ENCODE measurements at places on chromosomes 6 and 20.

DNA sequence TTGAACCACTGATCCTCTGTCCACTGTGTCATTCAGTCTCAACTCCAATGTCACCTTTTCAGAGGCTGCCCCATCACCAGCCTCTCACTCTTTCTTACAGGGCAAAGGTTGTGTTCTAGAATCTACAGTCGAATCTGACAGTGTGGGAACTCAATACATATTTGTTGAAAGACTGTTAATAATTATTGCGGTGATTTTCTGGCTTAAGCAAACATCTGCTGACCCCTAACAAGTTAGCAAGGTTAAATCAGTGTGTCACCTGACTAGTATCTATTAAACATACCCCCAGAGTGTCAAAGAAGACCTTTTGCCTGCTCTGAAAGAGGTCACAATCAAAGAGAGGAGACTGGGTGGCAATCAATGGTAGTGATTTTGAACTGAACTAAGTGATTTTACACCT is 41.9 kb downstream of the ELOVL2 start:
- no peak for DNase-seq

- DNase-seq, result no peak
These were observed 24.2 kb downstream of the NEDD9 start for GRCh38 chr6:11208267-11208666.

GRCh38 chr6:159079367-159079766 is 34.6 kb upstream of the TAGAP start:
- no peak for DNase-seq

- DNase-seq, result peak; percentile 15
These were observed 81.7 kb downstream of the YTHDF1 start for GRCh38 chr20:63134201-63134612.

DNA sequence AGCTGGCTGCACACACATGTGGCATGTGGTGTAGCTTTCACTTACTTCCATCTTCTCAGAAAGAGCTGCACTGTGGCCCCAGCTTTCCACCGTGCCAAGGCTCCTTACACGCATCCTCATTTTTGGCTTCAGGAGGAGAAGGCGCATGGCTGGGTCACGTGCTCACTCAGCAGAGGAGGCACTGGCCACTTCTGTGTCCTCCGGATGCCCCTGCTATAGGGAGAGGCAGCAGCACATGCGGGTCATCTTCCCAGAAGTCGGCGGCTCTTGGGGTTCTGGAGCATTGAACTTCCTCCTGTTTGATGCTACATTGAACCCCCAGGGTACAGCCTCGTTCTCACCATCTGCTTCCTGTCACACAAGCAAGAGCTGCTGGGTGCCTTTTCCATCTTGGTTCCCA is 111.3 kb downstream of the FAM120B start:
- DNase-seq, result no peak

DNA sequence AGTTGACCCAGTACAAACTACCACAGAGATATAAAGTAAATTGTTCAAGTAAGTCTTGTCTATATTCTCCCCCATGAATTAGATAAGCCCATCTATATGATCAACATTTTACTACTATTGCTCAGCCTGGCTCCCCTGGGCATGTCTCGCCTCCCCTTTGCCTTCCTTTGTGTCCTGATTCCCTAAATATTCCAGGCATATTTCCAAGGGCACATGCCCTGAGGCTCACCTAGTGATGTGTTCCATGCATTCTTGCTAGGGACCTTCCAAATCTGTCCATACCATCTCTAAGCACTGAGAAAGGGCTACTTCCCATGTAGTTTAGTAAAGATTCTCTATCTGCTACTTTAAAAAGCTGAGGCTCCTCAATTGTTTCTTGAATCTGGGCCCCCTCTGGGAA is 309.5 kb upstream of the PRND start:
- no peak for DNase-seq

GRCh38 chr6:166640342-166641043 is 13.4 kb upstream of the RPS6KA2 start:
- no peak for DNase-seq

DNA sequence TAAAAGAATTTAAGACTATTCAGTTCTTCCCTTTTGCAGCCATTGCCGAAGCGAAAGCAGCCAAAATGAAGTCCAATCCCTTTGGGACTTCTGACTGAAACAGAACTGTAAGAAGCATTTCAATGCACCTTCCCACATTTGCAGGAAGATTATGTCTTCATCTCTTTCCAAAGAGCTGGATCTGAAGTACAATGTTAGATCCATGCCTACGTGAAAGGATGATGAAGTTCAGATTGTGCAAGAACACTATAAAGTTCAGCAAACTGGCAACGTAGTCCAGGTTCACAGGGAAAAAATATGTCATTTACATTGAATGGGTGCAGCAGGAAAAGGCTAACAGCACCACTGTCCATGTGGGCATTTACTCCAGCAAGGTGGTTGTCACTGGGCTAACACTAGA is 6.0 kb upstream of the FILIP1 start:
- DNase-seq, result no peak

DNA sequence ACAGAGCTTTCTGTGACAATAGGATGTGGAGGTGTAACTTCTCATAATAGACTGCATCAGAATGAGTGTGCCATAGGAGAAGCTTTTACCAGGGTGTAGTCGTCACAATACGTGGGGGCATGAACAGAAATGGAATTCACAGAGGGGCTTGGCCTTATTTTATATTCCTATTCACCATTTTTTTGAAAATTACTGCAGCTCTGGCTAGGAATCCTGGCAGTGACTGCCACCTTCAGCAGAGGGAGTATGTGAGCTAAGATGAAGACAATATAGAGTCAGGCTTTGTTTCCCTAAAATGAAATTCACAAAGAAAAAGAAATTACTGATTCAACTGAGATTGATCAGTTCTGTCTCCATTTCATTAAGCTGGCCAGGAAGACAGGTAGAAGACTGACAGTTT is 13.9 kb downstream of the TOMM6 start:
- no peak for DNase-seq

DNA sequence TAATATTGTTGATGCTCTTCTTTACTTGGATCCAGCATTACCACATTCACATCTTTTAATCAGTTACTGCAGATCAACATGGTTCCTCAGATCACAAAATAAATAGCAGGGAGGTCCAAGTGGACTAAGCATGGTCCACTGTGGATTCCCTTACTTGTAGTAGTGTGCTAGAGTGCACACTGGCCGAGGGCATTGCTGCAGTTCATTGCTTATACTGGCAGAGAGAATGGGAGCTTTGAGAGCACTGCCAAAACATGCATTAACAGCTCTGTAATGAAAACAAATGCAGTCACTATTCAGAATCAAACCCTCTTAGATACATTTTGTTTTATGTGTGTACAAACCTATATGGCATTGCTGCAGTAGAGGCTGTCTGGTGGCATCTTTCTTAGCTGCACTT is 471.5 kb downstream of the CD109 start:
- DNase-seq, result no peak

DNA sequence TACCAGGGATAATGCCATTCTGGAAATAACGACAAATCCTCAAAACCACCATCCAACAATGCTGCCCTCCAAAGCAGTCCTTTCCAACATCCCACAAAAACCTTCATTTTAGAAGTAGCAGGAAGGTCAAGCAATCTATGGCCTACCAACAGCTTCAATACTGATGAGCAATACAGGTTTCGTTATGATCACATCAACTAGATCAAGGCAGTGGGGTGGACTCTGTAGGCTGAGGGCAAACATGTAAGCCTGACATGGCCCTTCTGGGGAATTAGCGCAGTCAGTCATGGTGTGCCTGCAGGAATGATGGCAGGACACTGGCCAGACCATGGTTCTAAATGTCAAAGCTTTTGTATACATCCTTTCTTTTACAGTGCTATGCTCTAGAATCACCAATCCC is 41.7 kb downstream of the EZR start:
- no peak for DNase-seq

DNA sequence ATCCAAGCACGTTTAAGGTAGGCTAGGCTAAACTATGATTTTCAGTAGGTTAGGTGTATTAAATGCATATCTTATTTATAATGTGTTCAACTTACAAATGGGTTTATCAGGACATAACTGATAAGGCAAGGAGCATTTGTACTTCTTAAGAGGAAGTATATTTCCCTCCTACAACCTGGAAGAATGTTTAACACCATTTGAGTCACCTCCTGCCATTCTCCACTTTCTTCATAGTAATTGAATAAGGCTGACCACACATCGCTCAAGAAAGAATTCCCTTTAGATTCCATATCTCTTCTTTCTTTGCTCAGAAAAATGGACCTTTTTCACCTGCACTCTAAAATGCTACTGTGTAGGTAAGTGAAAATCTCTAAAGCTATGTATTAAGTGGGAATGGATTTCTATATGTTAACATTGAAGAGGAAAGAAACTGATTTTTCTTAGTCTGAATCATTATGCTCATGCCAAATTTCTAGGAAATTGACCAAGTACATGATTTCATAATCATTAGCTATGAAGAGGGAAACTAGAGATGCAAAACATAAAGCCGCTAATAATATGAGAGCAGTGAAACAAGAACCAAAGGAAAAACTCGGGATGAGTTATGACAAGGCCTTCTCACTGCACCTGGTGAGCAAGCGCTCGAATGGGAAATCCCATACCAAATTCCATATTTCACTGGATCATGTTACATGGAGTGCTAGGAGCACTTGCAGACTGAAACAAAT is 210.4 kb downstream of the ALDH8A1 start:
- DNase-seq, result no peak

GRCh38 chr6:43716099-43716498 is 28.5 kb upstream of the MRPS18A start:
- DNase-seq, result no peak

DNA sequence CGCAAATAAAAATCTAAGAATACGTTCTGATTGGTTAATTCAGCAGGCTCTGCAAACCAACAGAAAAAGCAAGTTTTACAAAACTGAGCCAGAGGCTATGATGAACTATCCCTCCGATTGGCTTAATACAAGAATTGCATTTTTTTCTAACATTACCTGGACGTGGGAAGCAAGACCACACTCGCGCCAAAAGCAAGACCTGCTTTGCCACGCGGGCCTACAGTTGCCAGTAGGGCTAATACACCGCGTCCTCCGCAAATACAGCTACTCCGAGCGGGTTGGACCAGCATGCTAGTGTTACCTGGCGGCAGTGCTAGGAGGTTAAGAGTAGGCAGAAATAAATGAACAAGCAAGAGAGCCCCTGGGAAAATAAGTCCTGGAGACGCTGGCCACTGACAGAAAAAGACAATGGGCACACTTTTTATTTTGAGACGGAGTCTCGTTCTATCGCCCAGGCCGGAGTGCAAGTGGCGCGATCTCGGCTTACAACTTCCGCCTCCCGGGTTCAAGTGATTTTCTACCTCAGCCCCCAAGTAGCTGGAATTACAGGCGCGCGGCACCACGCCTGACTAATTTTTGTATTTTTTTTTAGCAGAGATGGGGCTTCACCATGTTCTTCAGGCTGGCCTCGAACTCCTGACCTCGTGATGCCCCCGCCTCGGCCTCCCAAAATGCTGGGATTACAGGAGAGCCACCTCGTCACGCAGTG is 131.9 kb upstream of the BTN3A2 start:
- DNase-seq, result no peak

- no peak for DNase-seq
These were observed 16.1 kb upstream of the B4GALT5 start for GRCh38 chr20:49729780-49730179.

Data from mesothelial cell of epicardium (in vitro differentiated cells).